ENCODE measurements at places on chromosomes 2 and 18. TPM values are rescaled to one million over a fixed set of nuclear protein-coding genes. Genes with fewer than 3 reads are reported as not detected.

Gene CABYR
- 9.5 TPM for total RNA-seq

Gene INHBB
- 0.14 TPM for total RNA-seq

DNA sequence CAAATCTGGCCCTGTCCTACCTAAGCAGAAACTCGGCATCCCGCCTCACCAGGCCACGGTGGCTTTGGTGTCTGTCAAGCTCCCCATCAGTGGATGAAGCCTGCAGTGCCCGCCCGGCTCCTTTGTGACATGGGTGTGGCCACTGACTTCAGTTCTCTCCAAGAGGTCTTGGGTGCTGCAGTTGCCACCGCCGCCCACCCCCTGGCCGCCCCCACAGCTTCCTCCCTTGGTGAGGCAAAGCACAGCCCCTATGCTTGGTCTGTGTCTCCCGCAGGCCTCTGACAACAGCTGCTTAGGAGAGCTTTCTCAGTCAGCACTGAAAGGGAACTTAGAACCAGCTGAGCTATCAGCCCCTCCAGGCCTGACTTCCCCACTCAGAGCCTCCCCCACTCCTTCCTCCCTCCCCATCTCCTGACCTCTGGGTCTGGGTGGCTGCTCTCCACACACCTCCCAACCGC is 22.9 kb upstream of the GPR55 start:
- H3K4me3 ChIP-seq: no peak overlapping the region
- H3K4me1 ChIP-seq: peaks cover 17% of the 10 kb centered on the region
- no peaks in the 10 kb centered on the region for H3K36me3 ChIP-seq

- H3K27me3 ChIP-seq: peaks cover 7% of the 10 kb centered on the region
- peaks cover 5% of the 10 kb centered on the region for H3K36me3 ChIP-seq
- no peaks in the 10 kb centered on the region for H3K4me1 ChIP-seq
- DNase-seq: no peak
Measured at GRCh38 chr2:112850588-112850987, 14.0 kb upstream of the IL1B start.

DNA sequence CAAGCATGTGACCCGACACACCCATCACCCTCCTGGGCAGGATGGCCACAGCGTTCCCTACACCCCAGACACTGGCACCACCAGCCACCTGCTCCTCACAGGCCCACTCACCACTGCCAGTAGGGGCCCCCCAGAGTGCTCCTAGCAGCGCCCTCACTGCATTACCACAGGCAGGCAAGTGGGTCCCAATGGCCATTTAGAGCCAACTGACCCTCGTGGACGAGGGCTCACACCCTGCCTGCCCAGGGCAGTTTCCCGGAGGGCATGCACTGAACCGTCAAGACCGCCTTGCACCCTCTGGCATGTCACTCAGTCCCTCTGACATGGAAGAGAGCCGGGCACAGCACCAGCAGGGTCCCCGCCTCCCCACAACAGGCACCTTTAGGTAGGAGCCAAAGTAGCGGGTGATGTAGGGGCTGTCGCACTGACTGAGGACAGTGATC is 7.3 kb downstream of the STK25 start:
- no peak for DNase-seq
- H3K4me1 ChIP-seq: no peaks in the 10 kb centered on the region
- no peaks in the 10 kb centered on the region for H3K36me3 ChIP-seq
- H3K4me3 ChIP-seq: no peak overlapping the region

GRCh38 chr2:60972889-60973656 is 44.4 kb upstream of the PEX13 start:
- no peaks in the 10 kb centered on the region for H3K27me3 ChIP-seq
- H3K4me1 ChIP-seq: peaks cover 4% of the 10 kb centered on the region
- H3K36me3 ChIP-seq: no peaks in the 10 kb centered on the region
- no peak overlapping the region for H3K27ac ChIP-seq

DNA sequence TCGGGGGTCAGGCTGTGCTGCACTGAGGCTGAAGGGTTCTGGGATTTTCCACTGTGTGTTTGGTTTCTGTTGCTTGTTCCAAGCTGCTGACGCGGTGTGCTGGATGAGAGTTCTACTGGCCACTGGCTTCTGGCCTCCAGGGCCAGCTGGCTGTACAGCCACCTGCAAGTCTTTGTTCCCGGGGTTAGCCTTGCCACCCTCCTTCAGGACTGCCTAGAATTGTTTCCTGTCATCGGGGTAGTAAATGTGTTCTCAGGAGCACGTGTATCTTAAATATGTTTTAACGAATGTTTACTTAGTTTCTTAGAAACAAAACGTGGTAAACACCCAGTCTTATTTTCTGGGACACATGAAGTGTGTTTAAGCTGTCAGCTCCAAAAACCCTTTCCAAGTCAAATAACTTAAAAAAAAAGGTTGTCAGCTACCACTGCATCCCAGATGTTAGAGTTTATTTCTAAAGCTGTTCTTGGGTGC is 231.2 kb downstream of the AGAP1 start:
- H3K4me1 ChIP-seq: peaks cover 42% of the 10 kb centered on the region
- no peaks in the 10 kb centered on the region for H3K27me3 ChIP-seq
- no peak overlapping the region for H3K4me3 ChIP-seq
- H3K36me3 ChIP-seq: peaks cover 16% of the 10 kb centered on the region

DNA sequence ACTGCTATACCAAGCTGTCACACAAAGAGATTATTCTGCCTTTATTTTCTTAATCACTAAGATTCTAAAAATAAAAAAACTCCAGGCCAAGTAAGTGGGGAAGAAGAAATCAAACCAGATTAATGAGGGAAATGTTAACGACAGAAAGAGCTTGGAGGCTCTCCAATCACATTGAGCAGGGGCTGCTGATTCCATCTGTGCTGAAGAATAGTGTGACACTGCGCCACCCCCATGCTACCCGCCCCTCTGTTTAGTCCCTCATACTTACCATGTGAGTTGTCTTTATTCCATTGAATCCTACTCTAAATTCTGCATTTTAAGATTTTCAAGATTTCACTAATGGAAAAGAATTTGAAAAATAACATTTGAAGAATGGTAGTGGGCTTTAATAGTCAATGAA is 998.0 kb upstream of the CDH2 start:
- H3K27ac ChIP-seq: no peak overlapping the region
- H3K4me3 ChIP-seq: no peak overlapping the region
- no peaks in the 10 kb centered on the region for H3K36me3 ChIP-seq
- DNase-seq: no peak

- peaks cover 16% of the 10 kb centered on the region for H3K36me3 ChIP-seq
- H3K4me1 ChIP-seq: no peaks in the 10 kb centered on the region
- no peaks in the 10 kb centered on the region for H3K27me3 ChIP-seq
Measured at GRCh38 chr2:9347411-9347881, 75.9 kb downstream of the ITGB1BP1 start.

DNA sequence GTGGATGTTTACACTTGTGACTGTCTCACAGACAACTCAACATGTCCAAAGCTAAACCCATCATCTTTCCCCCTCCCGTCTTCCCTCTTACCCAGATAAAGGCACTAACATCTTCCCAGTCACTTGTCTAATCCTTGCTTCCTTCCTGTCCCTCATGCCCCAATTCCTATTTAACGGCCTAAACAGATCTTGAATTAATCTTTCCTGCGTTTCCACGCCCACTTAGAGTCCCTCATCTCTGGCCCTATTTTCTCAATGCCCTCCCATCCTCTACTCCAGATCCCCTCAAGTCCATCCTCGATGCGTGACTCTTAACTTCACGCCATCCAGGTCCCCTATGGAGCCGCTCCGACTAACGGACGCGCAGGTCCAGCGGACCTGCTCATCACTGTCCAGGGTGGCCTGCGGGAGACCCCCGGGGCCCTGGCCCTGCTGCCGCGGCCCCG is 682 bp upstream of the SCLY start:
- peaks cover 15% of the 10 kb centered on the region for H3K36me3 ChIP-seq
- DNase-seq: no peak
- peaks cover 38% of the 10 kb centered on the region for H3K4me1 ChIP-seq
- H3K4me3 ChIP-seq: peak overlapping the region; percentile 91
- peaks cover 2% of the 10 kb centered on the region for H3K27me3 ChIP-seq
- H3K27ac ChIP-seq: peak overlapping the region; percentile 92

DNA sequence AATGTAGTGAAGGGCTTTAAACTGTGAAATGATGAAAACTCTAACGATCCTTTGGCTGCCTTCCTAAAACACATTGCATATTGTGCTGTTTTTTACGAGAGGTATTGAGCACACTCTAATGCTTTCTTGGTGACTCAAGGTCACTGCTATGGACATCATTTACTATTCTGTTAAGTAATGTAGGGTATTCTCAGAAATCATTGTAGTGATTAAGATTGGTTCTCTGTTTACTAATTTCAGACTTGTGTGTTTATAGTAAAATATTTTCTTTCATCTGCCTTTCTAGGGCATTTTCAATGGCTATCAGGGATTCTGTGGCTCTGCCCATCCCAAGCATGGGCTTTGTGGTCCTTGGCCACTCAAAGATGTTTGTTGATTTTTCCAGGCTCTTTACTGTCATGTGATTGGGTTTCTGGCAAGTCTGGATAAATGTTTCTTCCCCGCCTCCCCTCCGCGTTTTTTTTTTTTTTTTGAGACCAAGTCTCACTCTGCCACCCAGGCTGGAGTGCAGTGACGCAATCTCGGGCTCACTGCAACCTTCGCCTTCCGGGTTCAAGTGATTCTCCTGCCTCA is 29.3 kb downstream of the UBE2F start:
- no peaks in the 10 kb centered on the region for H3K27me3 ChIP-seq
- DNase-seq: no peak
- no peak overlapping the region for H3K4me3 ChIP-seq

- H3K27ac ChIP-seq: no peak overlapping the region
- H3K36me3 ChIP-seq: no peaks in the 10 kb centered on the region
- no peak for DNase-seq
Measured at GRCh38 chr18:46315161-46315560, 211.0 kb downstream of the HAUS1 start.

DNA sequence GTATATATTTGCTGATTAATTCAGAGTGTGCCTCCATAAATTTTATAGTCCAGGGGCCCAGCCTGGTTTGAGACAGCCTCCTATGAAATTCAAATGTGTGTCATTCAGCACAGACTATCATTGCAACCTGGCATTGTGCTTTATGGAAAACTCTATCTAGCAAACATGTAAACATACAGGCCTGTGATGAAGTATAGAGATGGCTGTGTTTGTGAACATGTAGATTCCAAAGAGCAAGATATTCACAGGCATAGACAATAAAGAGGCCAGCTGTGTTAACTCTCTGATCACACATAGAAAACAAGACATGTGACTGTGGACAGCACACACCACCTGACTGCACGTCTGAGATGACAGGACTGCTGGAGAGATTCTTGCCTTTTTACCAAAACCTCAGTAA is 297.9 kb downstream of the EN1 start:
- H3K4me1 ChIP-seq: peaks cover 6% of the 10 kb centered on the region
- no peak overlapping the region for H3K27ac ChIP-seq
- no peaks in the 10 kb centered on the region for H3K36me3 ChIP-seq
- DNase-seq: no peak
- no peak overlapping the region for H3K4me3 ChIP-seq
- no peaks in the 10 kb centered on the region for H3K27me3 ChIP-seq

- H3K4me1 ChIP-seq: peaks cover 47% of the 10 kb centered on the region
- no peak for DNase-seq
- peak overlapping the region; percentile 45 for H3K4me3 ChIP-seq
- H3K36me3 ChIP-seq: no peaks in the 10 kb centered on the region
- H3K27me3 ChIP-seq: no peaks in the 10 kb centered on the region
- H3K27ac ChIP-seq: peak overlapping the region; percentile 73
Measured at GRCh38 chr18:74281980-74282754, 9.6 kb downstream of the CYB5A start.

DNA sequence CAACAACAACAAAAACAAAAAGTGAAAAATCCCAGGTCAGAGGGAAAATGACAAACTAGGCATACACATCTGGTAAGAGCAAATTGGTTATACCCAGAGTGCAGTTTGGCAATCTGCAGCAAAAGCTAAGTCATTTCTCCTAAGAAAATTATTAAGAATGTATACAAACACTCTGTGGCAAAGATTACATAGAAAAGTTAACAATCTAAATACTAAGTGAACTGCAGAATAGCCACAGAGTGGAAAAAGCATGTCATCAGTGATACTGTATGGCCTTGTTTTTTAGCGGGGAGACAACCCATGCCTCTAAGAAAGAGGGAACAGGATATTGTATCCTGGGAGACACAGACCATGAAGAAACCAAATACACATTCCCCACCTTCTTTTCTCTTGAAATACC is 136.0 kb upstream of the ITGB6 start:
- H3K4me3 ChIP-seq: no peak overlapping the region
- H3K27ac ChIP-seq: no peak overlapping the region
- no peak for DNase-seq
- no peaks in the 10 kb centered on the region for H3K36me3 ChIP-seq

DNA sequence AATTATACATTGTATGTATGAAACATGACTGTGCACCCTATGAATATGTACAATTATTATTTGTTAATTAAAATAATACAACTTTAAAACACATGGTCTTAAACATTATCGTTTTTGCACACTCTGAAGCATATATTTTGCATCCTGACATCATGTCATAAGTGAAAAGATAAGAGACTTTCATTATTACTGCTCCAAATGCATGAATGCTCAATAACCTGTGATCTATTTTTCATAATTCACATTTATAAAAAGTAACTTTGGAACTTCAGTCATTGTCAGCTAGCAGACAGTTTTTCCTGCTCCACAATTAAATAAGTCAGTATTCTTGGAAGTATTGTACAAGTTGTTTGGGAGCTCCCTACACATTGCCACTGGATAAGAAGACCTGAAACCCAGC is 1.3 kb upstream of the ITPRIPL1 start:
- H3K27me3 ChIP-seq: peaks cover 48% of the 10 kb centered on the region
- peak overlapping the region; percentile 86 for H3K4me3 ChIP-seq

GRCh38 chr2:235977445-235977844 is 190.7 kb downstream of the GBX2 start:
- no peaks in the 10 kb centered on the region for H3K27me3 ChIP-seq
- H3K4me3 ChIP-seq: no peak overlapping the region
- peaks cover 41% of the 10 kb centered on the region for H3K36me3 ChIP-seq
- H3K4me1 ChIP-seq: peaks cover 35% of the 10 kb centered on the region
- DNase-seq: no peak
- H3K27ac ChIP-seq: no peak overlapping the region

DNA sequence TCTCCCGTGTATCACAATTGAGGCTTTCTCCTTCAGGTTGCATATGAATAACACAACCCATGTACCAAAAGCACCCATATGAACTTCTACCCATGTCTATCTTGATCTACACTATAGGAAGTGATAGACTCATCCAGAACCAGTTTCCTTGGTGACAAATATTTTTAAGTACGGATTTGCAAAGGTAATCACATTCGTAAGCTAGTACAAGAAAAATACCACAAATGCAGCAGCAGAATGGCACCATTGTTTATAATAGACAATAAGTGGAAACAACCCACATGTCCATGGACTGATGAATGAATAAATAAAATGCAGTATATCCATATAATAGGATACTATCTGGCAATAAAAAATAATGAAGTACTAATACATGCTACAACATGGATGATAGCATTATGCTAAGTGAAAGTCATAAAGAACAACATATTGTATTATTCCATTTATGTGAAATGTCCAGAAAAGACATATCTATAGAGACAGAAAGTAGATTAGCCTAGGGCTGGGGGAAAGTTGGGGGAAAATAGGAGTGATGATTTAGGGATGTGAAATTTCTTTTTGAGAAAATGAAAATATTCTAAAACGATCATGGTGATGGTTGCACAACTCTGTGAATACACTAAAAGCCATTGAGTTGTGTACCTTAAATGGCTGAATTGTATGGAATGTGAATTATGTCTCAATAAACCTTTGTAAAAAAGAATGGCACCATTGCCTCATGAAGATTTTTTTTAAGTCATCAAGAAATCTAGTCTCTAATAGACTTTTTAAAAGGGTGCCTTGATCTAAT is 3.4 kb upstream of the CCDC88A start:
- H3K27ac ChIP-seq: no peak overlapping the region
- DNase-seq: no peak
- peaks cover 16% of the 10 kb centered on the region for H3K4me1 ChIP-seq
- H3K4me3 ChIP-seq: peak overlapping the region; percentile 74
- no peaks in the 10 kb centered on the region for H3K36me3 ChIP-seq

- no peaks in the 10 kb centered on the region for H3K4me1 ChIP-seq
- DNase-seq: no peak
- H3K36me3 ChIP-seq: no peaks in the 10 kb centered on the region
- H3K27me3 ChIP-seq: no peaks in the 10 kb centered on the region
Measured at GRCh38 chr2:121044412-121044811, 240.6 kb downstream of the TFCP2L1 start.

All from neural crest cell (in vitro differentiated cells).